ENCODE measurements at places on chromosomes 2 and 18.
A peak's percentile ranks its signal among the peaks of the same experiment; 100 is the strongest.

DNA sequence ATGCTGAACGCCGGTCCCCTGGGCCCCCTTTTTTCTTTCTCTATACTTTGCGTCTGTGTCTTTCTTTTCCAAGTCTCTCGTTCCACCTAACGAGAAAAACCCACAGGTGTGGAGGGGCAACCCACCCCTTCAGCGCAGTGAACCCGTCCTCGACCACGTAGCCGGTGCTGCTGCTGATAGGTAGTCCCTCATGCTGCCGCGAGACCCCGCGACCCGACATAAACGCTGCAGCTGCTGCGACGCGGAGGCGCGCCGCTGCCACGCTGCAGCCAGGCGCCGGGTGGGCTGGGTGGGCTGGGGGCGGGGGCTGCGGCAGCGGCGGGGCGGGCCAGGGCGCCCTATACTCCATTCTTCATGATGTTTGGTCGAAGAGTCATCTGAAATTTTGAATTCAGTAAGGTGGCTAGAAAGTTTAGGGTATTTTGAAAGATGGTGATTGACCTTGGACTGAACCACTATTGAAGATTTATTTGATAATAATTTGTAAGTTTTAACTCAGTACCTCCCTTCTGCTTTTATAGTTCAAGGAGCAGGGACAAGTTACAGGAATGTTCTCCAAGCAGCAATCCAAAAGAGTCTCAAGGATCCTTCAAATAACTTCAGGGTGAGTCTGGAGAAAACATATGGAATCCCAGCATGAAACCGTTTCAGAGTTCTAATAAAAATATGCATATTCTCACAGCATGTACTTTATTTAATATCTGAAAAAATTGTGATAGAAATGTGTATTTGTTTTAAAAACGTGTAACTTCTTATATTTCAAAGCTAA is 24.1 kb downstream of the CFLAR start:
- no peak for DNase-seq

GRCh38 chr18:77008006-77008405 is 124.6 kb downstream of the MBP start:
- no peak for DNase-seq

DNA sequence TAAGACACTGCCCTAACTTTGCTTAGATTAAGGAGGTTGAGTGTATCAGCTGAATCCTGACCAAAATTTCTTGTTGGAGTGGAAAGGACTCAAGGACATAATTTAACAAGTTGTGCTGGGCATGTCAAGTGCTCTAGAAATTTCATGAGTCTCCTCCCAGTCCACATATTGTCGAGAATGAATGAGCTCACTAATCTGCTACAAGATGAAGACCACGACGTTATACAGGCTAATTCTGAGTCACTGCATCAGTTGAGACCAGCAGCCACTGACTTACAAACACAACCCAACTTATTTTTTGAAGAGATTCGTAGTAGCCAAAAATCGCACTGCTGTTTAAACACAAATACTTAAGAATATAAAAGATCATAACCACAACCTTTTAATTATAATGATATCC is 28.7 kb upstream of the SLC8A1 start:
- no peak for DNase-seq

DNA sequence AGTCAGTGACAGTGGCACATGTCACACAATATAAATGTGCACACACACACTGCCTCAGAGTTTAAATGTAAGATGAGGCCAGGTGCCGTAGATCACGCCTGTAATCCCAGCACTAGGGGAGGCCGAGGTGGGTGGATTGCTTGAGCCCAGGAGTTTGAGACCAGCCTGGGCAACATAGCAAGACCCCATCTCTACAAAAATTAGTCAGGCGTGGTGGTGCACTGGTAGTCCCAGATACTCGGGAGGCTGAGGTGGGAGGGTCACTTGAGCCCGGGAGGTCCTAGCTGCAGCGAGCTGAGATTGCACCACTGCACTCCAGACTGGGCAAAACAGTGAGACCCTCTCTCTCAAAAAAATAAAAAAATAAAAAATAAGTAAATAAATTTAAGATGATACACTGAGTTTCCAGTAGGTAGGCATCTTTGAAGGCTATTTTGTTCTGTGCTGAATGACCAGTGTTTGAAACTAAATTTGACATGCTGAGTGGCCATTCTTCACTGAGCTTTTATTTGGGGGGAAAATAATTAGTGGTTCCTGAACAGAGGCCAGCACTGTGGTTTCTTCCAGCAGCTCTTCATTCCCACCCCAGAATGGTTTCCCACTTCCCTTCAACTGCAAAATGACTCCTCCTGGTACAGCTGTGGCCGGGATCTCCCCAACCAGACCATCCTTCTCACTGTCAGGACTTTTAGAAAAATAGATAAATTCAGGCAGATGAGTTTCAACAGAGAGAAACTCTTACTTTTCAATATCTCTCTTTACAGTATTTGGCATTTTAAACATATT is 44.9 kb downstream of the PSMG2 start:
- DNase-seq: no peak

DNA sequence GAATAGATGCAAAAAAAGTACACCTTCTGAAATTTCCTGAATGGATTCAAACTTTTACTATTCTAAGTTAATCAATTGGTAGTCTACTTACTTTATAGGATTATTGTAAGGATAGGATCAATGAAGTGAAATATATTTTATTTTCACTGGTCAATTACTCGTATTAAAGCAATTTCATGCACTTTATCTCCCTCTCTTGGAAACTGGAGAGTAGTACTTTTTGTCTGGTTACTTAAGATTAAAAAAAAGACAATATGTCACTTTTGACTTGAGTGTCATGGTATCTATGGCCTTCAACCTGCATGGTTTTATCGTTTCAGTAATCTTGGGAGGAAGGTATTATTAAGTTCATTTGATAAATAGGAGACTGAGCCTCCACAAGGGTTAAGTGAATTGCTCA is 1.0 kb upstream of the KYNU start:
- no peak for DNase-seq

DNA sequence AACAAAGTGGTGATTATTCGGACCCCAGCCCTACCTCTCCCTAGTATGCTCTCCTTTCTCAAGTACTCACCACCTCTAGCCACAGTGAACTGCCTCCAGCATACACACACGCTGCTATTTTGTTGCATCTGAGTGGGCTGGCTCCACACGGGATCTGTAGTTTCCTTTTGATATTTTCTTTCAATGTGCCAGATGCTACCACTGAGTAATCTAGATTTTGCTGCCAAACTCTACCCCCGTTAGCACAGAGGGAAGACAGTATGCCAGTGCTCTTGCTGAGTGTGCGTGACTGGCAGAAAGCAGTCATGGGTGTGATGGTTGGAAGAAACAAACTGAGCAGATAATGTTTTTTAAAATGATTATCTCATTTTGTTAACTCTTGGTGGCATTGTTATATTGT is 11.6 kb downstream of the CFLAR start:
- DNase-seq: peak; percentile 7

DNA sequence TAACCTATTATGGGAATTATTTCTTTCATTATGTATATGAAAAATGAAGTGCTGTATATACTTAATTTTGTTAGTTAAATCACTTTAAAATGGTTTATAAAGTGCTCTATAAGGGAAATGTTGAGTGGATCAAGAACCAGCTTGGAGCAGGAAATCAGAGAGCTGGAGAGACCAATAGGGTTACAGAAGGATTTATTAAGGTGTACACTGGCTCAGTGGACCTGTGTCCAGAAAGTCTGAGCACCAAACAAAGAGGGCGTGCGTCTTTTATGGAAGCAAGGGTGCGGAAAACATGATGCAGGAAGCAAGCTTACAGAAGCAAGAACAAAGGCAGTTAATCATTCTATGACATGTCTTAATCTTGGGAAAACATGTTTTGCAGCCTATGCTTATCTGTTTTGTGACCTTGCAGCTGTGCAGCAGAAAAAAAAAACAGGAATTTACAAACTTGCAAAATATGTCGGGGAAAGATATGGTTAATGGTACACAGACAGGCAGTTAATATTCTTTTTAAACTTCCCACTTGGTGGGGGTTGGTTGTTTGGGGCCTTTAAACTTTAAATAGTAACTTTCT is 65.2 kb upstream of the SLC35G4 start:
- DNase-seq: no peak

GRCh38 chr2:170368370-170368769 is 190.4 kb downstream of the MYO3B start:
- no peak for DNase-seq

- no peak for DNase-seq
These were observed 229.3 kb upstream of the AGAP1 start for GRCh38 chr2:235264512-235264911.

GRCh38 chr2:28450901-28451565 is 44.8 kb upstream of the PLB1 start:
- no peak for DNase-seq

GRCh38 chr2:177010861-177011260 is 201.7 kb upstream of the HNRNPA3 start:
- DNase-seq: no peak

GRCh38 chr18:26470011-26470637 is 78.2 kb downstream of the KCTD1 start:
- DNase-seq: no peak

GRCh38 chr2:105611811-105612424 is 132.8 kb upstream of the NCK2 start:
- DNase-seq: no peak

DNA sequence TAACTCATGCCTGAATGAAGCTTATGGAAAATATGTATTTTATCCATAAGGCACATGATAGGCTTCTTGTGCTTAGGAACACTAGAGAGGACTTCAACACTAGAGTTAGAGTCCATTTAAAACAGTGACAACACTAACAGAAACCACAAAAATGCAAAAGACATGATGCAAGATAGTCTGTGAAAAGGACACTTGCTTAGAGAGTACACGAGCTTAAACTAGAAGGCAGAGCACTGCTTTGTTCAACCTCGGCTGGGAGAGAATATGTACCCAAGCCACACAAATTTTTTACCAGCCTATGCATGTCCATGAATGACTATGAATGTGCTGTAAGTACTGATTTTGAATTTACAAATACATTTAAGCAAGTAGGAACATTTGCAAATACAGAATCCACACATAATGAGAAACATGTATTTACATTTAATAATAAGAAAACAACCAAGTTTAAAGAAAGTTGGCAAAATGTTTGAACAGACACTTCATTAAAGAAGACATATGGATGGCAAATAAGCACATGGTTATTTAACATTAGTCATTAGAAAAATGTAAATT is 130.6 kb downstream of the SPOPL start:
- no peak for DNase-seq

DNA sequence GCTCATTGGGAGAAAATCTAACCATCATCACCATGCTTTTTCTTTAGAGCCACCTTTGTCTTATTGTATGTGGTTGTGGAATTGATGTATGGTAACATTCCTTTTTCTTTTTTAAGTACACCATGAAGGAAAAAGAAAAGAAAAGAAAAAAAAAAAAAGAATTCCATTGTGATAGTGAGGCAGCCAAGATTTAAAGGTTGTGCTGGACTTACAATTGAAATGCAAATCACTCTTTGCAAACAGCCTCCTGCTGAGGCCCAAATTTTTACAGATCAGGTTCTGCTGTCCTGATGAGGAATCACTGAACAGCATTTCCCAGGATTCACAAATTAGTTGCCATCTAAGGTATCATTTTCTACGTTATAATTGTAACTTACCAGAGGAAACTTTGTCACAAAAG is 1101.0 kb upstream of the FANCL start:
- DNase-seq: no peak

- no peak for DNase-seq
These were observed 19.9 kb downstream of the RNF144A start for GRCh38 chr2:6937157-6937556.

DNA sequence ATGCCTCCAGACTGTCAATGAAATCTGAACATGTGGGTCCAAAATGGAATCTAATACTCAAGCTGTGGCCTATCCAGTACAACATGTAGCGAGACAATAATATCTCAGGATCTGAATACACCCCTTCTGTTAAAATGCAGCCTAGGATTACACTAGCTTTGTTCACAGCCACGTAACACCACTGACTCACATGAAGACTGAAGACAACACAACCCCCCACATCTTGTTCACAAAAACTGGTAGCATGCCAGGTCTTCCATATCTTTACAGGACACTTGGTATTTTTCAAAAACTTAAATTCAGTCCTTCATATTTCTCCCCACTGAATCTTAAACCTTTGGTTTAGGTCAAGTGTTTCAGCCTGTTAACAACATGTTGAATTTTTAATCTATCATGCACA is 84.2 kb downstream of the SLC8A1 start:
- DNase-seq: no peak

DNA sequence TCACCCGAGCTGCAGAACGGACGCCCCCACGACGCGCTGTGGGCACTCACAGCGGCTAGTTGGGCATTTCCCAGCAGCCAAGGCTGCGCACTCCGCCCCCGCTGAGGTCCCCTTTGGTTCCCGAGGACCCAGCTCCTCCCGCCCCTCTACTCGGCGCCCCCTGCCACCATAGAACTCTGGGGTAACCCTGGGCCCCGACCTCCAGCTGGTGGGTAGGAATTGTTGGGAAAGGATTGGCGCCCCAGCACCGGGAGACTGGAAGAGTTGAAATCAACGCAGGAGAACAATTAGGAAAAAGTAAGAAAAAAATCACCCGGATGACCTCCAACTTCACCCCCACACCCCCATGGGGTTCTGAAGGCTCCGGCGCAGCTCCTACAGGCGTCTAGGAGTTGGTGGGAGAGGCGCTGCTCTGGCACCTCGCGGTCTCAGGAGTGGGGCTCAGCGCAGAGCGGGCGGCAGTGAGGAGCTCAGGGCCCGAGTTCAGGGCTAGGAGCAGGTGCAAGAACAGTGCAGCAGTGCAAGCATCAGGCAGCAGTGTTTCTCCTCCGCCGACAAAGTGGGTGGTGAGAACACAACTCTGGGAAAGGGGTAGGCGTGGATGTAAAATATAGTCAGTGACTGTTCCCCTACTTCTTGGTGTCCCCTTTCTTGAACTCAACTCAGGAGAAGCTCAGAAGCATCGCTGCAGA is 14.0 kb downstream of the POU3F3 start:
- DNase-seq: no peak

DNA sequence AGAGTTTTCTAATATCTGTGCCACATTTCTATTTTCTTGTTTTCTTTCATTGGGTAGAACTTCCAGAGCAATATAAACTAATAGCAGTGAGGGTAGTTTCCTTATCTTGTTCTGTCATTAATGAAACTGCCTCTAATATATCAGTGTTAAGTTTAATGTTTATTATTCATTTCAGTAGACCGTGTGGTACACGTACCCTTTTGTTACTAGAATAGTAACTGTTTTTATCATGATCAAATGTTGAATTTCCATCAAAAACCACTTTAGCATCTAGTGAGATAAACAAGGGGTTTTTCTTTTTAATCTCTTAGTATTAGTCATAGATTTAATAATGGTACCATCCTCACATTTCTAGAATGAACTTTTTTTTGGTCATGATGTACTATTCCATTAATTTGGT is 16.0 kb downstream of the DGUOK start:
- DNase-seq: no peak

GRCh38 chr2:166499281-166499680 is 5.2 kb upstream of the SCN7A start:
- no peak for DNase-seq

- DNase-seq: no peak
These were observed 16.2 kb downstream of the SLC25A52 start for GRCh38 chr18:31744321-31745067.

GRCh38 chr2:180873219-180873618 is 107.2 kb upstream of the UBE2E3 start:
- DNase-seq: no peak

- no peak for DNase-seq
These were observed 88.1 kb downstream of the LRP1B start for GRCh38 chr2:142042536-142043199.

- no peak for DNase-seq
These were observed 50.6 kb upstream of the ITSN2 start for GRCh38 chr2:24410976-24411375.

All from GOT3 (cell line).